ENCODE measurements at places on chromosomes 4 and X. TPM values are rescaled to one million over a fixed set of nuclear protein-coding genes. Genes with fewer than 3 reads are reported as not detected.

The TREX2 gene
- total RNA-seq: 2.4 TPM

The ADH7 gene
- not detected for total RNA-seq

GRCh38 chr4:17718471-17718870 lies 63.0 kb downstream of the FAM184B start:
- no peak for DNase-seq

The PCDH11X gene
- not detected for total RNA-seq

GRCh38 chr4:138407329-138407728 lies 165.2 kb upstream of the SLC7A11 start:
- no peak for DNase-seq

DNA sequence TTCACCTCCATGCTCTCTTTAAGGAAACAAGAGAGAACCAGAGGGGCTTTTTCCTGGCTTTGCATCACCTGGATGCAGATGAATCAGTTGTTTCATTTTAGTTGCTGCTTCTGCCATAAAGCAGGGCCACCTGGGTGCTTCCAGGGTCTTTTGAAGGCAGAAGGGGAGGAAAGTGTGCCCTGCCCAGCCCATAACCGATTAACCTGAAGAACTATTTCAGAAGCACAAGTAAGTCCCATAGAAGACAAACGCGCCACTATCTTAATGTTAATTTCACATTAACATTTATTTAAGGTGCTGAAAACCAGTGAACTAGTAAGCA lies 32.1 kb downstream of the IRF2 start:
- no peak for DNase-seq

GRCh38 chr4:15006416-15007024 lies 4.2 kb downstream of the CPEB2 start:
- DNase-seq: no peak

GRCh38 chr4:112296949-112297880 lies at the start of gene ALPK1:
TSS of gene ALPK1 (plus strand) at chr4:112297369.
- no peak for DNase-seq

- DNase-seq: no peak
These were observed 10.9 kb upstream of the MAN2B2 start for GRCh38 chr4:6563935-6564645.

DNA sequence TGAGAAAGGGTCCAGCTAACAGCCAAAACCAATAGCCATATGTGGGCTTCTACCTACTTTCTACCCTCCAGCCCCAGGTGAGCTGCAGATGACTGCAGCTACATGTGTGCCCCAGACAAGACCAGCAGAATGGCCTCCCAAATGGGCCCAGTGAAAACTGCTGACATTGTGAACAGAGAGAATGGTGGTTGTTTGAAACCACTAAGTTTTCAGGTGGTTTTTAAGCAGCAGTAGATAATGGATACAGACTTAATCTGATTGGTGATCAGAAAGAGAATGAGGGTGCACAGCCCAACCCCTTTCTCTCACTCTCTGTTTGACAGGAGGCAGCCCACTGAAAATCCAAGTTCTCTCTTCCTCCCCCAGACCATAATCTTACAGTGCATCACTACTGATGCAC lies 42.5 kb upstream of the BBS12 start:
- no peak for DNase-seq

DNA sequence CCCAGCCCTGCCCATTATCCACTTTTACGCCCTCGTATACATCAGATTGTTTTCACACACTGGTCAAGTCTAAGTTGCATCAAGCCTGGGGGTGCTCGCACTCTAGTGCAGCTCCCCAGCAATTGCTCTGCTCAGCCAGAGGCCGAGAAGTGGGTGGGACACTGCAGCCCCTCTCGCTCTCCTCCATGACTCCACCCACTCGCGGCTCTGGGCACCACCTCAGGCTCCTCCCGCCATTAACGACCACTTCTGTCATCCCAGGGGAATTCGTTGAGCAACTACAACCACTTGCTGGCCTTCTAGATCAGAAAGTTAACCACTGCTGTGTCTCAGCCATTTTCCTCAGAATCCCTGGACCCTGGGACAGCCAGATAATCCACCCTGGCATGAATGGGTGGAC lies 53.6 kb downstream of the ETNPPL start:
- DNase-seq: no peak

GRCh38 chr4:184355111-184355604 lies 119.2 kb downstream of the IRF2 start:
- DNase-seq: no peak

GRCh38 chrX:120671963-120672362 lies 42.1 kb upstream of the C1GALT1C1 start:
- no peak for DNase-seq

GRCh38 chr4:119211867-119212233 lies 663 bp upstream of the USP53 start:
- DNase-seq: no peak

- no peak for DNase-seq
These were observed 2.2 kb downstream of the SPP1 start for GRCh38 chr4:87977521-87978278.

The RRH gene
- 0.15 TPM for total RNA-seq

The XAGE1A gene
- total RNA-seq: not detected

The UCP1 gene
- total RNA-seq: not detected

The LGI2 gene
- total RNA-seq: not detected

DNA sequence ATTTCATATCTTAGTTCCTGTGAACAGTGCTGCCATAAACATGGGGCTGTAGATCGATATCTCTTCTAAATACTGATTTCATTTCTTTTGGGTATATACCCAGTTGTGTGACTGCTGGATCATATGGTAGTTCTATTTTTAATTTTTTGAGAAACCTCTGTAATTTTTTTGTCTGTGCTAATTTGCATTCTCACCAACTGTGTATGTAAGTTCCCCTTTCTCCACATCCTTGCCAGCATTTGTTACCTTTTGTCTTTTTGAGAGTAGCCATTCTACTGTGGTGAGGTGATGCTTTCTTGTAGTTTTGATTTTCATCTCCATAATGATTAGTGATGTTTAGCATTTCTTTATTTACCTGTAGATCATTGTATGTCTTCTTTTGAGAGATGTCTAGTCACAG lies 2086.5 kb upstream of the TENM3 start:
- DNase-seq: no peak

DNA sequence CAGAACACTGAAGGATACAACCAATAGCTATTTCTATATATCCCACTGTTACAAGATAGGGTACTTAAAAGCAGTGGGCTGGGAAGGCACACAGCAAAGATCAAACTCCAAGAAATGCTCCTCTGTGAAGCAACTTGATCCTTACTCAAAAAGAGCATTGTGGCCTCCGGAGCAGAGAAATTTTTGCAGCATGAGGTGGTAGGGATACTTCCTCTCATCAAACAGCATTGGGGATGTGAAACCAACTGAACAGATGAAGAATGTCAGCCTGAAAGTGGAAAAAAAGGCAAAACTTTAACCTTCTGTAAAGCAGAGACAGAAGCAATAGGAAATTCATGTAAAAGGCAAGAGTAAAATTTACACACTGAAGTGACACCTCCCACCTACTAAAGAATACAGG lies 92.2 kb downstream of the HUWE1 start:
- DNase-seq: no peak

DNA sequence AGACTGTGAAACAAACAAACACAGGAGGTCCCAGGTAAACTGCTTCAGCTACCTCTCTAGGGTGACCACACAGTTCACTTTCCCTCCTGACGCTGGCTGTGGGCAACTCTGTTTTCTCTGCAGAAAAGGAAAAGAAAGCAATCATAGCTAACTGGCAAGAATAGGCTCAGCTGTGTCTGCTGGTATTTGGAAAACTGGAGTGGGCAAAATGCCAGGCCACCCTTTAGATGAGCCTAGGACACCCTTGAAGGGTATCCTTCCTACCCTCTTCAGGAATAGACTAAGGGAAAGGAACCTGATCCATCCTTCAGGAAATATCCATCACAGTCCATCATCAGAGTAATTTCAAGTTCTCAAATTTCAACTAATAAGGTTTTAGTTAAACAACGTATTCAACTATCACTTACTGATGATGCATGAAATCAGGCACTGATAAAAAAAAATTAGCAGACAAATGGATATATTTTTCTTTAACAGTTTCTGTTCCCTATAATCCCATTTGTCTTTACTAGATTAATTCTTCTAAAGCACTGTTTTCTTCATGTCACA lies 60.9 kb downstream of the CAMK2D start:
- DNase-seq: no peak

DNA sequence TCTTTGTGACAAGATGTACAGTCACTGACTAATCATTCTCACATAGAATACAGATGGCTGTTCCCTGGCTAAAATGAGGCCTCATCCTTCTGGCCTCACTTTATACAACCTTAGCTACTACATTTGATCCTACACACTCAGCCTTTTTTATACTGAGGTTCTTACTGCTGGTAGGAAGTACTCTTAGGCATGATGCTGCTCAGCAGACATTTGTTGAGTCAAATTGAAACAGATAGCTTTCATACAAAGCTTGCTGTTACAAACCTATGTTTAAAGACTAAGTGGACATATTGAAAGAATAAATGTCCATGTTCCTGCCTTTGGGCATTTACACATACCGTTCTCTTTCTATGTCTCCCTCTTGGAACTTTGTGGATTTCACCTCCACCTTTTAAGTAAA lies 154.9 kb downstream of the NPFFR2 start:
- no peak for DNase-seq

DNA sequence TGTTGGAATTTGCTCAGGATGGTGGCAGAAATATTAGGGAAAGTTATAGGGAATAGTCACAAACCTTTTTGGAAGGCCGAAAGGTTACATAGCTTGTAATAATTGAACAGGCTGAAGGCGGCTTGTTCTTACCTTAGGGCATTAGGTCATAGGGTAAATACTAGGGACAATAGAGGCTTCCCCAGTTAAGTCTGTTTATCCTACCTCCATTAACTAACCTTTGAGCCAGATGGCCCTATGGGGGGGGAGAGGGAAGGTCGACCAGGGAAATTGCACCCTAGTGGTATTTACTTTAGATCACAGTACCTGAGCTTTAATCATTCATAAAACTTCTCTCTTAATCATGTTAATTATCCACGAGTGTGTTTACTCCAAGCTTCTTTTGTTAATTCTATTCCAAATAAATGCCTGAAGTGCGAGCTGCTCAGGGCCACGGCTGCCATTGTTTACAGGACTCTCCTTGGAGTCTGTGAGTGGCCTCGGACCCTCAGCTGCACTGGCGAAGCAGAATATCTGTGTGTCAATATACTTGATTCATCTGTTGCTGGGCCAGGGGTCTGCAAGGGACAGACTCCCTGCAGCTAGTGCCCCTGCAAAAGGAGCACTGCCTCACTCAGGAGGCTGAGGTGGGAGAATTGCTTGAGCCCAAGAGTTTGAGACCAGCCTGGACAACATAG lies 22.9 kb downstream of the PAGE2 start:
- no peak for DNase-seq

GRCh38 chr4:106584337-106584989 lies 215.9 kb upstream of the GIMD1 start:
- no peak for DNase-seq

GRCh38 chrX:148069759-148070503 lies 88.8 kb downstream of the FMR1NB start:
- DNase-seq: no peak

The DMRTC1 gene
- 0.31 TPM for total RNA-seq

- DNase-seq: no peak
These were observed 128.8 kb downstream of the RAB28 start for GRCh38 chr4:13355111-13355880.

- DNase-seq: no peak
These were observed 18.0 kb upstream of the ZC4H2 start for GRCh38 chrX:64994131-64994798.

- DNase-seq: no peak
These were observed 33.8 kb downstream of the CRLF2 start for GRCh38 chrX:1178580-1179057.

DNA sequence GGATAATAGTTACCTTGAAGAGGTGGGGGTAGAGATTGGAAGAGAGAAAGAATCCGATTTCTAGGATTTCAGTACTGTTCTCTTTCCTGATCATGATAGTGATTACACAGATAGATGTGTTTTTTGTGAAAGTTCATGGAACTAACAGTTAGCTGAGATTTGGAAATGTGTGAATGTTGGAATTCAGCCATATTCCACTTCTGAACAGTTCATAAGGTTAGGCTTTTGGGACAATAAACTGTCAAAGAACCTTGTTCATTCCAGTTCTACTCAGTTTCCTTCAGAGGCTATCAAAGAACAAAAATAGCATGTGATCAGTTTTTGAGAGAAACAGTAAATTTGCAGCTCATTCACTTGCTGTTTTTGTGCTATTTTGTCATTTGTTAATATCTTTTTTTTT lies 43.6 kb downstream of the RUFY3 start:
- DNase-seq: no peak

- no peak for DNase-seq
These were observed 583.7 kb downstream of the TRIML1 start for GRCh38 chr4:188722911-188723310.

The PDLIM3 gene
- 0.10 TPM for total RNA-seq

Measured in Panc1 (cell line).